ENCODE measurements at places on chromosomes 5 and 9.

DNA sequence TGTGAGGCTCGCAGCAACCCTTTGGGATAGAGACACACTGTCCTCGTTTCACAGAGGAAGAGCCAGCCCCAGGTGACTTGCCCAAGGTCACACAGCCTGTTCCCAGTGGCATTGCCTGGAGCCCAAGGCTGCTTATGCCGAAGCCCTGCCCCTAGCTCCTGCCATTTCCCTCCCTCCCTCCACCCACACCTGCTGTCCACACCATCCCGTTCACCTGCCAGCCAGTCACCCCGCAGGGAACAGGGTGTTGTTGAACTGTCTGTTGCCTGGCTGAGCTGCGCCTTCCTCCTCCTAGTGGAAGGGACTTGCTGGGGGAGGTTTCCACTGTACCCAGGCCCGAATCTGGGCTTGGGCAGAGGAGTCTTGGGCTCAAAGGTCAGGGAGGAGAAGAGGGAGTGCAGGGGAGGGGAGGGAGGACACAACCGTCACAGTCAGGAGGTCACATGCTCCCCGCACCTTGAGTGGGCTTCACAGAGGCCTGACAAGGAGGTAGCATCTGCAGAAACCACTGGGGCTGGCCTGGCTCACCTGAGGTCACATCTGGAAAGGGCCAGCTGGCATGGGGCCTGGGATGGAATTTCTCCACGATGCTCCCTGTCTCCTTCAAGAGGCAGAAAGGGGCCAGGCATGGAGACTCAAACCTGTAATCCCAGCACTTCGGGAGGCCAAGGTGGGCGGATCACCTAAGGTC is 6.3 kb downstream of the TTC16 start:
- DNase-seq: no peak

DNA sequence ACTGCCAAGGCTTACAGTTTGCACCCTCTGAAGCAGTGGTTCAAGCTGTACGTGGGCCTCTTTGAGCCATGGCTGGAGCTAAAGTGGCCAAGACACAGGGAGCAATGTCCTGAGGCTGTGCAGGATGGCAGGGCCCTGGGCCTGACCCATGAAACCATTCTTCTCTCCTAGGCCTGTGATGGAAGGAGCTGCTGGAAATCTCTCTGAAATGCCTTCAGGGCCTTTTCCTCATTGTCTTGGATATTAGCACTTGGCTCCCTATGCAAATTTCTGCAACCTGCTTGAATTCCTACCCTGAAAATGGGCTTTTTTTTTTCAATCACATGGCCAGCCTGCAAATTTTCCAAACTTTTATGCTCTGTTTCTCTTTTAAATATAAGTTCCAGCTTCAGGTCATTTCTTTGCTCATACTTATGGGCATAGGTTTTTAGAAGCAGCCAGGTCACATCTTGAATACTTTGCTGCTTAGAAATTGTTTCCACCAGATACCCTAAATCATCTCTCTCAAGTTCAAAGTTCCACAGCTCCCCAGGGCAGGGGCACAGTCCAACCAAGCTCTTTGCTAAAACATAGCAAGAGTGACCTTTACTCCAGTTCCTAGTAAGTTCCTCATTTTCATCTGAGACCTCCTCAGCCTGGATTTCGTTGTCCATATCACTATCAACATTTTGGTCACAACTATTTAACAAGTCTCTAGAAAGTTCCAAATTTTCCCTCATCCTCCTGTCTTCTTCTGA is 138.3 kb downstream of the OSTF1 start:
- no peak for DNase-seq

- no peak for DNase-seq
Measured at GRCh38 chr5:55868846-55869245, 17.7 kb downstream of the IL31RA start.

DNA sequence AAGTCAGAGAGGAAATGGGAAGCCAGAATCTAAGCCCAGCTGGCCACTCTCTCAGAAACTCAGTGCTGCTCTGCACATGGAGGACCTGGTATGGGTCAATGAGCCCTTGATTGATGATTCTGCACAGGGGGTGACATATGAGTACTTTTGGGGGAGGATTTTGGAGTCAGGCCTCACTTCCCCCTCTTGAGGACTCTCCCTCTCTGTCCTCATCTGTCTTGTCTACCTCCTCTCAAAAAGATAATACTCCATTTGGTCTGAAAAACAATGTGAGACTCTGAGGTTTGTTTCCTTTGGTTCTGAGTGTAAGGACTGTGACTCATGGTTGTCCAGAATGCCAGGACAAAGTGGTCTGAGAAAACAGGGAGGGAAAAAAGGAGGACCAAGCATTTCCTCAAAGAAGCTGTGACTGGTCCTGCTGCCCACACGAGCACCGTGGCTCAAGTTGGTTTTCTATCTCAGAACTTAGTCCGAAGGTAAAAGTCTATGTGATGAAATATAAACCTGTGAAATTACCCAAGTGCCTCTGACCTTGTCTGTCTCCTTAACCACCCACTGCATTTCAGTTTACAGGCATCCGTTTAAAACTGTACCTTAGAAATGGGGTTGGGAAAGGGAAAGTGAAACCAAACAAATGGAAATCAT is 11.1 kb downstream of the TTC39B start:
- no peak for DNase-seq

DNA sequence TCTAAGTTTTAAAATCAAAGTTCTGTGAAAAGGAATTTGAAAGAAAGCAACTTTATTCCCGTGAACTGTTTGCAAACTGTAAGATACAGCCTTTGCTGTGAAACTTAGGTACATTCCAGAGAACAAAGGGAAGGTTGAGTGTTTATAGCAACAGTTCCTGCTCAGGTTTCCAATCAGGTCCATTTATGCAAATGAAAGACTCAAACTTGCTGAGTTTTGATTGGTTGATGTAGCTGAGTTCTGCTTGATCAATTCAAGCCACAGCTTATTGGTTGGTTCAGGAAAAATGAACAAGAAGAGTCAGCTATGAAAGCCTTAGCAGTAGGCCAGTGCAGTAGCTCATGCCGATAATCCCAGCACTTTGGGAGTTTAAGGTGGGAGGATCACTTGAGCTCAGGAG is 37.9 kb downstream of the SLC27A6 start:
- DNase-seq: no peak

- no peak for DNase-seq
Measured at GRCh38 chr9:112327718-112328450, 5.5 kb downstream of the PTBP3 start.

GRCh38 chr9:113546566-113546965 is 83.0 kb downstream of the RGS3 start:
- DNase-seq: no peak

- DNase-seq: no peak
Measured at GRCh38 chr5:132690156-132690555, 16.4 kb downstream of the IL4 start.

DNA sequence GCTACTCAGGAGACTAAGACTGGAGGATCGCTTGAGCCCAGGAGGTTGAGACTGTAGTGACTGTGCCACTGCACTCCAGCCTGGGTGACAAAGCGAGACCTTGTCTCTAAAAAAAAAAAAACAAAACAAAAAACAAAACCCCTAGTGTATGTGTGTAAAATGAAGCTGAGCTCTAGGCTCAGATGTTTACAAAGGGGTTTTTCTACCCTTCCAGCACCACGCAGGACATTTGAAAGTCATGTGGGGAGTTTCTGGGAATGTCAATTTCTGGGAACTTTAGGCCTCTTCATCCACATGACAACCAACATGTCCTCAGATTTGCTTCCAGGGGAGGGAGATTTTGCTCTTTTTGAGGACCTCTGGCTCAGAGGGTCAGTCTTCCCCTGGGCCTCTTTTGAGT is 42.4 kb upstream of the AIF1L start:
- DNase-seq: no peak
